ENCODE measurements at places on chromosomes 4 and X. TPM values are rescaled to one million over a fixed set of nuclear protein-coding genes. Genes with fewer than 3 reads are reported as not detected.

Gene SMS
- 200 TPM for total RNA-seq

Gene PRDM8
- 0.70 TPM for total RNA-seq

Gene MAGEA1
- total RNA-seq: not detected

Gene CFAP99
- 0.07 TPM for total RNA-seq

Gene HTR2C
- not detected for total RNA-seq

Gene FHIP1A
- 0.17 TPM for total RNA-seq

Gene TNMD
- total RNA-seq: not detected

Gene AFP
- 2.3 TPM for total RNA-seq

Gene CPE
- total RNA-seq: 1.4 TPM

Gene TMEM156
- 24.9 TPM for total RNA-seq

Gene BANK1
- total RNA-seq: 1.1 TPM

Gene CT47B1
- not detected for total RNA-seq

Gene SPANXD
- not detected for total RNA-seq

Gene FAM200B
- 33.6 TPM for total RNA-seq

Gene NKRF
- 17.8 TPM for total RNA-seq

Gene COL4A6
- total RNA-seq: 15.5 TPM

Gene NLGN4X
- total RNA-seq: not detected

Gene FLNA
- total RNA-seq: 1,670 TPM

Gene PABPC4L
- total RNA-seq: 0.08 TPM

Gene SYTL5
- total RNA-seq: 0.28 TPM

Gene IDUA
- total RNA-seq: 7.7 TPM

Gene SPATA4
- total RNA-seq: not detected

Gene IGSF1
- total RNA-seq: 0.27 TPM

Gene TMPRSS11B
- total RNA-seq: not detected

Gene LGI2
- total RNA-seq: 0.25 TPM

Gene NLRP2B
- total RNA-seq: not detected

Gene PTPN13
- 3.4 TPM for total RNA-seq

Gene ATP1B4
- not detected for total RNA-seq

Gene FRG2
- total RNA-seq: 0.09 TPM

Gene MAGEA9B
- not detected for total RNA-seq

Gene ALB
- 0.06 TPM for total RNA-seq

Gene PHF8
- 12.6 TPM for total RNA-seq

Gene C4orf17
- total RNA-seq: not detected

Gene ANKRD50
- 4.8 TPM for total RNA-seq

Gene SPANXC
- total RNA-seq: 0.65 TPM

Gene TLR6
- total RNA-seq: 3.6 TPM

Gene FMR1NB
- not detected for total RNA-seq

Gene BBS12
- 1.9 TPM for total RNA-seq

Gene OCIAD1
- total RNA-seq: 122 TPM

Gene DCAF4L1
- 0.12 TPM for total RNA-seq

Gene CSAG3
- total RNA-seq: not detected

Gene MTNR1A
- 0.64 TPM for total RNA-seq

Gene CXorf49
- not detected for total RNA-seq

Gene SRPK3
- not detected for total RNA-seq

Gene UGT2B15
- not detected for total RNA-seq

Gene DRD5
- total RNA-seq: not detected

Gene ATRX
- total RNA-seq: 23.9 TPM

Gene APELA
- not detected for total RNA-seq

Gene SSX2
- total RNA-seq: not detected

Gene CYLC1
- not detected for total RNA-seq

Gene NWD2
- total RNA-seq: not detected

Gene PCSK1N
- total RNA-seq: 40.2 TPM

Gene ZMAT1
- total RNA-seq: not detected

Gene CSTF2
- total RNA-seq: 32.4 TPM
